ENCODE measurements at places on chromosomes 7 and 10.

GRCh38 chr10:72186258-72186981 lies 29.4 kb upstream of the ANAPC16 start:
- peak; percentile 80 for DNase-seq

- no peak for DNase-seq
These were observed 176.2 kb downstream of the TWIST1 start for GRCh38 chr7:18941207-18941606.

- no peak for DNase-seq
These were observed 39.3 kb downstream of the WDR37 start for GRCh38 chr10:1095498-1095897.

GRCh38 chr10:60082744-60083344 lies 176.5 kb upstream of the CCDC6 start:
- no peak for DNase-seq

- no peak for DNase-seq
These were observed 14.1 kb downstream of the NUP205 start for GRCh38 chr7:135571834-135572233.

- DNase-seq = peak; percentile 30
These were observed 329.4 kb downstream of the TFEC start for GRCh38 chr7:115701141-115701540.

GRCh38 chr10:12201543-12201942 lies 5.6 kb downstream of the CDC123 start:
- DNase-seq = no peak

GRCh38 chr7:56110611-56111010 lies 4.3 kb upstream of the CHCHD2 start:
- DNase-seq = no peak

DNA sequence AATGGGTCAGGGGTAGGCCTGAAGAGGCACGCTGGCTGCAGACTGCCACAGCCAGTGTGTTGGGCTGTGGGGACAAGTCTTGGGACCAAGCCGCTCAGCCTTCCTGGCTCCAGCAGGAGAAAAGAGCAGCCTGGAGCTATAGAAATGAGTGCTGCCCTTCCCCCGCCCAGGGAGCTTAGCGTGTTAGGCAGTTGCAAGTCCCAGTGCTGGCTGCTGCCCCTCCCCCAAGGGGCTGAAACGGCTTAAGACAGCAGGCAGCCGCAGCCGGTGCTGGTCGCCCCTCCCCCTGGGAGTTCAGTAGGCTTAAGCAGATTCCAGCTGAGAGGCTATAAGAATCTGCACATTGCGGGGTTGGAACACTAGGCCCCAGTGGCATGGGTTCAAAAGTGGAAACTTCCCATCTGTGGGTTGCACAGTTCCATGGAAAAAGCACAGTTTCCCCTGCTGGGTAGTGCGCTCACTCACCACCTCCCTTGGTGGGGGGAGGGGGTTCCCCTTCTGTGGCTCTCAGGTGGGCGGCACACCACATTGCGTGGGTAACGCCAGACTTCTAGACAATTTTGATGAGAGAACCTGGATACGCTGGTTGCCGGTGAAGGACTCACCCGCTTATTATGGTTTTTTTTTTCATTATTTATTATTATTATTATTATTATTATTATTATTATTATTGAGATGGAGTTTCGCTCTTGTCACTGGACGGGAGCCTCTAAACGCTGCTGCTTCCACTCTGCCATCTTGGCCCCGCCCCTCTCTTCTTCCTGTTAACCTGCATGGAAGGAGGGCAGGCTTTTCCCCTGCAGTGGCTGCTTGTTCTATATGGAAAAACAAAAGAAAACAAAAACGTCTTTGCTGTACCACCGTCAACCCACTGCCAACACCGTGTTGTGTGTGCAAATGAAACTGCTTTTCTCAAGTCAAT lies 151.1 kb downstream of the CXCL12 start:
- DNase-seq = no peak

- DNase-seq = peak; percentile 23
These were observed 112.8 kb downstream of the CDK14 start for GRCh38 chr7:90708841-90709317.

DNA sequence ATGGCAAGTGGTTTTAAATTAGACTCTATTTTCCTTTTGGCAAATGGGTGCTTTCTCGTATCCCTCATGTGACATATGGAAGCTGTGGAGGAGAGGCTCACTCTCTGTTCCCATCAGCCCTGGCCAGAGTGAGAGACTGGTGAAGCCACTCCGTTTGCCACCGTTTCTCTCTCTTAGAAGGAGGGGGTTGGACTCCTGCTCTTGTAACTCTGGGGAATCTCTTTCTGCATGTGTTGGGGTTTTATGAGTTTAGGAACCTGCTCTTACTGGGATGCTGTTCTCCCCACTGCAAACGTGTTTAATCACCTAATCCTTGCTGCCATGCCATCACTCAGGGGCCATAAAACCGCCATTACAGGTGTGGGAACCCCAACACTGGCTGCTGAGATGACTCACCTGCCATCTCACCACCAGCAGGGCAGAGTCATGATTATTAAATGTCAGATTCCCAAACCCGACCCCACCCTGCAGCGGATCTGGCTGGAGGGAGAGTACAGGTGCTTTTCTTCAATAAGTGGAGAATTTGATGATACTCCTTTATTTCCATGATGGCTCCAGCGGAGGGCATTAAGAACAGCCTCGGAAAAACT lies 103.2 kb downstream of the ADCY1 start:
- no peak for DNase-seq

DNA sequence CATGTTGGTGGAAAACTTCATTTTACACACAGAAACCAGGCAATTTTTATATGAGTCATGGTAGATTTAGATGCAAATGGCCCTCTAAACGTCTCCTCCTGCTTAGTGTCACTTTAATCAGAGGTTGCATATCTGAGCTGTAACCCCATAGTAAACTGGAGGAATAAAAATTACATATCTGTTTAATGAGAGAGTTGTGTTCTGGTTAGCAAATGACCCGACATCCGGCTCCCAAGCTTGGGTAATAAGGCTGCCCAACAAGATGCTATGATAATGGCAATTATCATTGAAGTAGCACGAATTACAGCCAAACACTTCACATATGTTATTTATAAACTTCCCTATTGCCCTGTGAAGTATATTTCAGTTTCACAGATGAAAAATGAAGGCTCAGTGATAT lies 10.6 kb upstream of the ADAM12 start:
- DNase-seq = no peak

DNA sequence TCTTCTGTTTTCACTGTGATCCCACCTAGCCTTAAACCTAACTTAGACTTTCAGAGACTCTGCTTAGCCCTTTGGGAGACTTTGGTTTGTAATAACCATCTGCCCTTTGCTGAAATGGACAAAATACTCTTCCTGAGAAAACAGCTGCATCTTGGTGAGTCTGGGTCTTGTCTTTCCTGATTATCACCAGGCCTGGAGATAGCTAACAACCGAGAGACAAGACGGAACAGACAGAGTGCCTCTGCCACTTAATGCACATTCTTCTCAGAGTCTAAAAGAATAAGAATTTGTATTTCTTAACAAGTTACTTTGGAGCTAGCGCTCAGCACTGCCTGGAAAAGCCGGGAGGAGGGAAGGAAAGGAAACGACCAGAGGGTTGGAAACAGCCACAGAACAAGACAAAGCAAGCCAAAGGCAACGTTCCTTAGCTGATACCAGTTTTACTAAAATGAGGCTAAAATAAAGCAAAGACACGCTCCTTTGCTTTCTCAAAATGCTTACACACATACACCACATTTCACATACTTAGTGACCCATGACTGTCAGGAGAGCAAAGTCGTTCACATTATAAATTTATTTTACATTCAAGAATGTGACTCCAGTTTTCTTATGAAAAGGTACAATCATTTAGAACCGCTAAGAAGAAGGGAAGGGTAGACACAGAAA lies 70.3 kb upstream of the DGKI start:
- DNase-seq = no peak

DNA sequence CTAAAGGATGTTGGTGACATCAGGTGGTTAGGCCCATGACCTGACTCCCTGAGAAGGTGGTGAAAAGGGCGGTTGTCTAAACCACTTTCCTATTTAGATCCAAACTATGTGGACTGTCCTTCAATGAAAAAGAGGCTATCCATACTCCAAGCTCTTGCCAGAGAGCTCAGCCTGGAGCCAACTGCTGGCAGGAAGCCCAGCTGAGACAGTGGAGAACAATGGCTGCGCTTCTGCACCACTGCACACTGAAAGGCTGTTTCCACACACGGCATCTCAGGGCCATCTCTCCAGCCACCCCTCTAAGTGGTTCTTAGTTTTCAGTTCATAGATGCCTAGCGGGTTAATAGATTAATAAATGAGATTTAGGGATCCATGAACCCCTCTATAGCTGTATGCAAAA lies 488.8 kb upstream of the ZMIZ1 start:
- peak; percentile 67 for DNase-seq

DNA sequence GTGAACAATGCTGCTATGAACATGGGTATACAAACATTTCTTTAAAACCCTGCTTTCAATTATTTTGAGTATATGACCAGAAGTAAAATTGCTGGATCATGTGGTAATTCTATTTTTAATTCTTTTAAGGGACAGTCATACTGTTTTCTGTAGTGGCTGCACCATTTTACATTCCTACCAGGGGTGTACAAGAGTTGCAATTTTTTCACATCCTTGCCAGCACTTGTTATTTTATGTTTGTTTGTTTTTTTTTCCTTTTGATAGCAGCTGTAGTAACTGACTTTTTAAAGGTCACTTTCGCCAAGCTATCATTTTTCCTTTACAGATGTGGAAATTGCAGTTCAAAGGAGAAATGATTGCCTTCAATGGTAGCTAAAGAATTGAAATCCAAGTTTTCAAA lies 99.5 kb downstream of the GPR85 start:
- no peak for DNase-seq

- no peak for DNase-seq
These were observed 351.5 kb downstream of the TYW1 start for GRCh38 chr7:67348171-67348570.

- no peak for DNase-seq
These were observed 77.6 kb upstream of the ZMIZ1 start for GRCh38 chr10:78991187-78991586.

- DNase-seq = no peak
These were observed 98.0 kb downstream of the MAD1L1 start for GRCh38 chr7:2134740-2135139.

GRCh38 chr7:38775506-38776175 lies 133.3 kb downstream of the VPS41 start:
- DNase-seq = no peak

- DNase-seq = no peak
These were observed 164.0 kb downstream of the MGMT start for GRCh38 chr10:129631006-129631405.

GRCh38 chr7:127884066-127884559 lies 147.1 kb downstream of the LRRC4 start:
- DNase-seq = no peak

GRCh38 chr7:52017802-52018679 lies 701.4 kb upstream of the COBL start:
- peak; percentile 18 for DNase-seq

DNA sequence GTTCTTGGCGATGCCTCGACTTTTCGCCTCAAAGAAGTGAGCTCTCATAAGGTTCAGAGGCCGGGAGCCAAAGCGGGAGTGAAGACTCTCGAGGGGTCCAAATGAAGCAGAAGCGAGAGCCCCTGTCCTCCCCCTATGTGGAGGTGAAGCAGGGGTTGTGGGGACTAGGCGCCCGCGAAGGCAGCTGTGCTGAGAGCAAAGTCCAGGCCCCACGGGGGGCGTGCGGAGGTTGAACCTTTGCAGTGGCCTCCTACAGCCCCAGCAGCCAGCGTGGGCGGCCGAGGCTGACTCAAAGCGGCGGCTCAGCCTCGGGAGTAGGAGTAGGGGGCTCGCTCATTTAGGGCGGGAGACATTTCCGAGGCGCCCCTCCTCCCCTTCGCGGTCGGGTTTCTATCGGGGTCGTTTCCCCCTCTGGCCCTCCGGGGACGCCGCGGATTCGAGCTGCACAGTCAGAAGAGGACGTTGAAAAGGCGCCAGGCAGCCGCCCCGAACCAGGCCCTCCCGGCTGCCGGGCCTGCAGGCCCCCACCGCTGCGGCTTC lies 553 bp upstream of the ADD3 start:
- no peak for DNase-seq

DNA sequence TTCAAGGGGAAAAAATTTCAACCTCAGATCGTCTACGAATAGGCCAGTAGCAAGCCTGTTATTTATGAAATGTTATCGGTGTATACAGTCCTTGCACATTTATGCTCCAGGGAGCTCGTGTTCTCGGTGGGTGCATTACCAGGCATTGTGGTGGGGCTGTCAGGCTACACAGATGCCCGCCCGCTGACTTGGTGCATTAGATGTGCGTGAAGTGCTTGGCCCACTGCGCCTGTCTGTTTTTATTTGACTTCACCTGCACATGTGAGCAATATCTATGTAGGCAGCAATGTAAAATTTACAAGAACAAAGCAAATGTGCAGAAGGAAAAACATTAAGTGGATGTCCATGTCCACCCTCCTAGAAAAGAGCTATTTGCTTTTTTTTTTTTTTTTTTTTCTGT lies 2.8 kb downstream of the FOXK1 start:
- DNase-seq = no peak

DNA sequence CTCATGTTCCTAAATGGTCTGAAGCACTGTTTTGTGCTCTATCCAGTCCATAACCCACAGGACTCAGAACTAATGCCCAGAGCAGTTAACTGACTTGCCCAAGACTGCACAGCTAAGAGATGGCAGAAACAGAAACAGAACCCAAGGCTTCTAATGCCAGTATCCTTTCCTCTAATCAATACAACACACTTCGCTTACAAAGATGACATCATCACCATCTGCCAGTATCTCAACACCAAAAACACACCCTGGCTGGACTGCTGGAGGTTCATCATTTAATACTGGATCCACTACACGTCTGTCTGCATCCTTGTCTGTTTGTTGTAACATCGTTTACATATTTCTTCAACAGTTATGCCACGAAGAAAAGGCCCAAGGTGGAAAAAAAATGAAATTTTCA lies 165.3 kb downstream of the SFMBT2 start:
- no peak for DNase-seq

DNA sequence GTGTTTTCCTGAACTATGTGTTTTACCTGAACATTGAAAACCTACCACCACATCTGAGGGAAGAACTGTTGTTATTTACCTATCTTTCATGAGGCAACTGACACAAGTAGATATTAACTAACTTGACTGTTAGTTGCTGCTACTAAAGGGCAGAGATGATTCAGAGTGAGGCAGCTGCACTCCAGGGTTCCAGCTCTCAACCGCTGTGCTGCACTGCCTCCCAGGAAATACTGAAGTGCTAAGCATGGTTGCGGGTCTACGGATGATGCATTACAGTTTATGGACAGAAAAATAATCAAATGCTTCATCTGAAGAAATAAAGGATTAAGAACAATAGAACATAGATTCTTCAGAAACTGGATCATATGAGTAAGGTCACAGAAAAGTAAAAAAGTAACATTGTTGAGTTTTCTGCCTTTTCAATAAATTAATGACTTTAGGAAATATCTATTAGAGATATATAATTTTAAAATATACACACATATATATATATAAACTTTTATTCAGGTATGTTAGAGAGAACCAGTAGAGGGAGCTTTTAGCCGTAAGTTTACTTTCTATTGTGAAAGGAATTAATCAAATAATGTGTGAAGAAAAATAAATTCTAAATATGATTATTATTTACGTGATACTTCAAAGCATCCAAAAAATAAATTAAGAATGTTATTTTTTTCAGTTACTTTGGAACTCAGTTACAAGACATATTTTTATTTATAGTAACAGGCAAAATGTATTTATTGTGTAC lies 620.0 kb downstream of the CNTNAP2 start:
- no peak for DNase-seq
